ENCODE measurements at places on chromosomes 3 and 15. TPM values are rescaled to one million over a fixed set of nuclear protein-coding genes. Genes with fewer than 3 reads are reported as not detected.

DNA sequence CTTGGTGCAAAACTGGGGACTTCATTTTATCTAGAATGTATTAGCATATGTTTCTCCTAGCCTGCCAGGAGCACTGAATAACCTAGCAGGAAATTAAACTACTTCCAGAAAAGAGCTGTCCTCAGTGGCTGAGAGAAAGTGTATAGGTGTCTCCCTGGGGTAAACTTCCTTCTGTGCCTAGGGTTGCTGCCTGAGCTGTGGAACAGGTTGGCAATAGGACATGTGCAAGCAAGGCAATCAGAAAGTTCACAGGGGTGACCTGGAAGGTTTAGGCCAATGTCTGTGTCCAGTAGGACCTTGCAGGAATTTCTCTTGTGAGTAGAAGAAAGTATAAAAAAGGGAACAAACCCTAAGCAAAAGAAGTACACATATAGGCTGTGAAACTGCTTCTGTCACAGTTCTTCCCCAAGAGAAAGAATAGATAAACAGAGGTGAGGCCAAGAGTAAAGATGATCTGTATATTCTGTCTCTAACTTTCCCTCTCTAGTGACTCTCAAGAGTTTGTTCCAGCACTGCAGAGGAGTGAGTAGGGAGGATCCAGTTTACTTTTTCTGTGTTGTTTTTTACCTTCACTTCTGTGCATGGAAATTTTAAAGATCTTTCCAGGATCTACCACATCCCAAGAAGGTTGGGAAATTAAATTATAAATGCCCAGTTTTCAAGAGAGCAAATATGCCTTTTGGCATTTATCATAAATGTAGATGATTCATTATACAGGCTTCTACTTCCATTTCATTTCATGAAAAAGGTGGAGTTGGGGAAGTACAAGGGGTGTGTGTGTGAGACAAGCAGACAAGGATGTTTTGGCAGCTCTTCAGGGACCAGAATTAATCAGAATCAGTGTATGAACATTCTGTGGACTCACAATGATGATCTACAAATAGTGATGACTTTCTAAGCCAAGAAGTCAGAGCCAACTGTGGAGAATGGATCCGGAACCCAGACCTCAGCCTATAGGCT, 155.2 kb downstream of the RBPMS2 start:
- H3K4me3 ChIP-seq: no peak overlapping the region
- H3K27ac ChIP-seq: peak overlapping the region; percentile 22
- no peak for DNase-seq
- no peaks in the 10 kb centered on the region for H3K36me3 ChIP-seq
- H3K27me3 ChIP-seq: no peaks in the 10 kb centered on the region
- H3K4me1 ChIP-seq: peaks cover 25% of the 10 kb centered on the region

GRCh38 chr3:49839193-49839809, 17.1 kb downstream of the TRAIP start:
- H3K27me3 ChIP-seq: no peaks in the 10 kb centered on the region
- H3K27ac ChIP-seq: peak overlapping the region; percentile 43
- H3K36me3 ChIP-seq: peaks cover 6% of the 10 kb centered on the region
- DNase-seq: peak; percentile 74
- no peak overlapping the region for H3K4me3 ChIP-seq

The GABRR3 gene
- total RNA-seq: not detected

DNA sequence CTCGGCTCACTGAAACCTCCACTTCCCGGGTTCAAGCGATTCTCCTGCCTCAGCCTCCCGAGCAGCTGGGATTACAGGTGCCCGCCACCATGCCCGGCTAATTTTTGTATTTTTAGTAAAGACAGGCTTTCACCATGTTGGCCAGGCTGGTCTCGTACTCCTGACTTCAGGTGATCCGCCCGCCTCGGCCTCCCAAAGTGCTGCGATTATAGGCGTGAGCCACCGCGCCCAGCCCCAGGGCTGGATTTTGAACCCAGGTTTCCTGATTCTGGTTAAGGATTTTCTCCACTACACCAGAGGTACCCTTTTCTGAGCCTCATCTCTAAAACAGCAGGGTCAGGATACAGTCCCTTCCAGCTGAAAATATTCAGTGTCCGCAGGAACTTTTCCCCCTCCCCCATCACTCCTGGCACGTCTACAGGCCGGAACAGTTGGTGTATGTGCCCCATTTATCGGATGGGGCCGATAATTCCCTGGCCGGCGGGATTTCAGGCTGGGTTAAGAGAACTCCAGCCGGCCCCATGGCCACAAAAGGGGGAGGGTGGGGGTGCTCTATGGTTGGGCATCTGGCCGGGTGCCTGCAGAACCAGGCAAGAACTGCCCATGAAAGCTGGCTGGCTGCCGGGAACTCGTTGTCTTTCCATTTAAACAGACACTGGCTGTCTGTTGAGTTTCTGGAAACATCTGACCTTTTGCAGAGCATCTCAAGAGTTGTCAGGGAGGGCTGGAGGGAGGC, 26.8 kb upstream of the SEMA4B start:
- H3K27me3 ChIP-seq: peaks cover 3% of the 10 kb centered on the region
- H3K27ac ChIP-seq: peak overlapping the region; percentile 27
- no peak overlapping the region for H3K4me3 ChIP-seq
- DNase-seq: no peak

DNA sequence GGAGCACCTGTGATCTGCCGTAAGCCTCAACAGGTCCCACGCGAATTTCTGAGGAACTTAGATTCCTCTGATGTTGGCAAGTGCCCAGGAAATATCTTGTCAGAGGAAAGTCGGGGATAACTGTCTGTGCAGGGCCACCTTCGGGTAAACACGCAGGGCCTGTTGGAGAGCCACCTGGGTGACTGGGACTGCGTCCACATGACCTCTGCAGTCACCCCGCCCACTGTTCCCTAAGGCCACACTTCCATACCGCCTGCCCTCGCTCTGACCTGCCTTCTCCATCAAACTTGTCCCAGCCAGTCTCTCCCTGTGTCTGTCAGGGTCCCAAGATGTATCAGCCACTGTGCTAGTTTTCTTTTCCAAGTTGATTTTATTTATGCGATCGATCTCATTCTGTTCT, 28.7 kb downstream of the BFSP2 start:
- H3K27me3 ChIP-seq: no peaks in the 10 kb centered on the region
- no peaks in the 10 kb centered on the region for H3K36me3 ChIP-seq
- peaks cover 3% of the 10 kb centered on the region for H3K4me1 ChIP-seq
- H3K4me3 ChIP-seq: no peak overlapping the region
- no peak overlapping the region for H3K27ac ChIP-seq
- DNase-seq: no peak

The BCL2A1 gene
- not detected for total RNA-seq

The CRYGS gene
- total RNA-seq: 4.3 TPM

- H3K27me3 ChIP-seq: peaks cover 15% of the 10 kb centered on the region
- H3K36me3 ChIP-seq: no peaks in the 10 kb centered on the region
- H3K4me3 ChIP-seq: no peak overlapping the region
Measured at GRCh38 chr3:167394003-167394402, 13.9 kb upstream of the ZBBX start.

The GLCE gene
- 17.8 TPM for total RNA-seq

DNA sequence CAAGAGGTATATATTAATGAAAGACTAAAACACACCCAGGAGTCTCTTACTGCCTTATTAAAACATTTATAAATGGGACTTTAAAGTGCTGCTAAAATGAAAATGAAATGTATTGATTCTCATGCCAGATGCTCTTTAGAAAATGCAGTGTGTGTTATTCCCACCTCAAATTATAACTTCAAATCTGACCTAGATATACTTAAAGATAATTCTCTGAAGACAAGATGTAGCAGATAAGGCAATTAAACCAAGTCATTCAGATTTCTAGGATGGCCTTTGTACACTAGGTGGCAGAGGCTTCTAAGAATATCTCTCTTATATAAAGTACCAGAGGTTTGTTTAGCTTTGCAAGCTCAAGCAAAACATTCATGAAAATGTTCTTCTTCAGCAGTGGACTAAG, 26.9 kb upstream of the GOLGA8B start:
- no peak overlapping the region for H3K4me3 ChIP-seq
- no peaks in the 10 kb centered on the region for H3K36me3 ChIP-seq
- H3K27me3 ChIP-seq: peaks cover 75% of the 10 kb centered on the region
- H3K27ac ChIP-seq: no peak overlapping the region
- no peaks in the 10 kb centered on the region for H3K4me1 ChIP-seq
- no peak for DNase-seq

The RTP1 gene
- not detected for total RNA-seq

The GOLGA8S gene
- total RNA-seq: 0.33 TPM

GRCh38 chr3:11465744-11466616, 177.7 kb downstream of the VGLL4 start:
- H3K4me3 ChIP-seq: no peak overlapping the region
- H3K27me3 ChIP-seq: no peaks in the 10 kb centered on the region
- H3K27ac ChIP-seq: no peak overlapping the region
- H3K36me3 ChIP-seq: no peaks in the 10 kb centered on the region
- peaks cover 20% of the 10 kb centered on the region for H3K4me1 ChIP-seq

GRCh38 chr15:90571063-90571541, 41.4 kb downstream of the CRTC3 start:
- no peak overlapping the region for H3K4me3 ChIP-seq
- H3K4me1 ChIP-seq: no peaks in the 10 kb centered on the region
- H3K27ac ChIP-seq: no peak overlapping the region
- H3K27me3 ChIP-seq: no peaks in the 10 kb centered on the region
- DNase-seq: no peak

DNA sequence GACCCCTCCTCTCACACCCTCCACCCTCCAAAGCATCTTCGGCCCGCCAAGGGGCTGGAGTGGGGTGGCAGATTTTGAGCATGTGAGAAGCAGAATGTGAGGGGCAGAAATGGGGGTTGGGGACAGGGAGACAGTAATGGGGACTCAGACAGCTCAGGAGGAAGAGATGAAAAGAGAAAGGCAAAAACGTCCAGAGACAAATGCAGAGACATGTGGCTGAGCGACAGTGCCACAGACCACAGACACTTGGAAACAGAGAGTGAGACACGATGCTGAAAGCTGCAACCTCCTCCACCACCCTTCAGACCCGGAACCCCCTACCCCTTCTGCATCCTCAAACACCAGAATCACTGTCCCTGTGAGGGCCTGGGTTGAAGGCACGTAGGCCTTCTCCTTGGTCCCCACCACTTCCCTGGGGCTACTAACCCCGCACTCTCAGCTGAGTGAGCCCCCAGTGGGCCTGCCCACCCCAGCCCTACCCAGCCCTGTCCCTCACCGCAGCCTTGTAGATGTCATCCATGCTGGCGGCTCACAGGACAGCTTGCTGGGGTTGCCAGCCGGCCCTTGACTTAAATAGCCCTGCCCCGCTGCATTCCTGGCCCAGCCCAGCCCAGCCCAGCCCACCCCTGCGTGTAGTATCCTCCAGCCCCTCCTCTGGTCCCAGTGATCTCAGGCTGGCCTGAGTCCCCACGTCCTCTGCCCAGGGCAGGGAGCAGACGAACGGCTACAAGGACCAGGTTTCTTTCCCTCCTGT, at the start of gene TNNC1:
TSS of gene TNNC1 (minus strand) at position 546 of the 754 bp plus-strand sequence. CDS start at position 520, 26 bp downstream.
- DNase-seq: no peak
- H3K4me1 ChIP-seq: peaks cover 43% of the 10 kb centered on the region
- H3K27me3 ChIP-seq: no peaks in the 10 kb centered on the region
- peak within 1 kb of the TSS; percentile 89 for H3K4me3 ChIP-seq

GRCh38 chr3:128217702-128218547, 64.6 kb downstream of the EEFSEC start:
- H3K4me3 ChIP-seq: no peak overlapping the region
- peak overlapping the region; percentile 47 for H3K27ac ChIP-seq
- no peaks in the 10 kb centered on the region for H3K27me3 ChIP-seq
- peaks cover 12% of the 10 kb centered on the region for H3K36me3 ChIP-seq
- peaks cover 10% of the 10 kb centered on the region for H3K4me1 ChIP-seq
- no peak for DNase-seq

The PTX3 gene
- 41.1 TPM for total RNA-seq

DNA sequence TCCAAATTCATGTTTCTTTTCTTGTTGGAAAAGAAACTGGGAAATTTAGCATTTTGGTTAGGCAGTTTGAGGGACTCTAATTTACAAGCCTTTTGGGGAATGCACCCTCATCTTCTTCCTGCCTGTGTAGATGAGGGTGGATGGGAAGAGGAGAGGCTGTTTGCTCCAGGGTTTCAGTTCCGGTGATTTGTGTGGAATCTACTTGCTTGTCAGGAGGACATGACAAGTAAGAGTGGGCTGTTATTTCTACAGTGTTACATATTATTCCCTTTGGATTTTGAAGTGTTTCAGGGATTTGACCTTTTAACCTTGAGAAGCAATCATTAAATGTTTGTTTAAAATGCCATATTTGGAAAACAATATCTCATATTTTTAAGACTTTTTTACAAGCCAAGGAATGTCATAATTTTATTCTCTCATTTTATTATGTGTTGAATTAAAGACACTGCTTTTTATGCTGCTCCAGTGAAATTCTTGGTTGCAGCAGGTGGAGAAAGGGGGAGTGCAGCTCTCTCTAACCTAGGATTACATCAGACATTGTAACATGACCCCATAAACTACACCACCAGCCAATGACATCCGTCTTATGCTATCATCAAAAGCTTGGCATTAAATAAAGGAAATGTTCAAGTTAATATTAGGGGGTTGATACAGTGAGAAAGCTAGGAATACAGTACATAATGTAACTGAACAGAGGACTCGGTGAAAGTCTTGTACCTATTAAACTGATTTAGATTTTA, 30.2 kb downstream of the PLAAT1 start:
- no peak overlapping the region for H3K27ac ChIP-seq
- no peaks in the 10 kb centered on the region for H3K4me1 ChIP-seq
- H3K36me3 ChIP-seq: no peaks in the 10 kb centered on the region

DNA sequence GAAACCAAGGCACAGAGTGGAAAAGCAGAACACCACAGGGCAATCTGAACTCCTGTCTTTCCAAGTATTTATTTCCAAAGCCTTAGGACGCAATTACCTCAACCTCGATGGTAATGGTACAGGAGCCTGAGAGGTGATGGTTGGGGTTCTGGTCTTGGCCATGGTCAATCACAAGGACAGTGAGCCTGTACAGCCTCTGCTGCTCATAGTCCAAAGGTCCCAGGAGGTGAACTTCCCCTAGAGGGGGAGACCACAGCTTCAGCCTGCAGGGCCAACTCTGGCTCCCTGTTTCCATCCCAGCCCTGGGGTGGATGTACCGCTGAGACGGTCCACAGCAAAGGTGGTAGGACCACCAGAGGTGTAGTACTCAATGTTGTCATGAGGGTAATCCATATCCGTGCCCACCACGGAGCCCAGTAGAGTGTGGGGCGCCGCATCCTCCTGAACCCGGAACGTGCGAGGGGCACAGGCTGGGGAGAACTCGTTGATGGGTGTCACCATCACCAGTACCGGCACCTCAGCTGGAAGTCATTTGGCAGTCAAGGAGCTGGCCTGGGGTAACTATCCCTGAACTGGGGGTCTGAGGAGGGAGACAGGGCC, 6.1 kb downstream of the CDHR4 start:
- no peak overlapping the region for H3K27ac ChIP-seq
- no peaks in the 10 kb centered on the region for H3K27me3 ChIP-seq
- no peaks in the 10 kb centered on the region for H3K36me3 ChIP-seq
- DNase-seq: no peak
- no peak overlapping the region for H3K4me3 ChIP-seq

DNA sequence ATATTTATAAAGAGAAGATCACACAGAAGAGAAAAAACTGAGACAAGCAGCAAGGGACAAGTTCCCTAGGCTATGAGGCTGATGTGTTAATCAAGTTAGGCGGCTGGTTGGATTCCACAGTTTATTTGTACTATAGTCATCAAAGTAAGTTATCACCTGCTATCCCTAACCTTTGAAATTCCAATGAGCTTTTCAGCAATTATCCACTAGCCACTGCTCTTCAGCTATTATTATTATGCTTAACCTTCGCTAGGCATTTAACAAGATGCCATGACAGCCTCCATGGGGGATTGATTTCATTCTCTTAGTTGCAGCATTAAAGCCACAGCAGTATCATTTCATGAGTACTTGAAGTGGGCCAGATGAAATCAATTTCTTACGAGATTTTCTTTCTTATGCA, 699.5 kb upstream of the NAALADL2 start:
- H3K4me1 ChIP-seq: peaks cover 6% of the 10 kb centered on the region
- H3K36me3 ChIP-seq: peaks cover 7% of the 10 kb centered on the region
- no peaks in the 10 kb centered on the region for H3K27me3 ChIP-seq
- no peak overlapping the region for H3K27ac ChIP-seq
- H3K4me3 ChIP-seq: no peak overlapping the region
- no peak for DNase-seq
